ENCODE measurements at places on chromosomes 6 and 20.

DNA sequence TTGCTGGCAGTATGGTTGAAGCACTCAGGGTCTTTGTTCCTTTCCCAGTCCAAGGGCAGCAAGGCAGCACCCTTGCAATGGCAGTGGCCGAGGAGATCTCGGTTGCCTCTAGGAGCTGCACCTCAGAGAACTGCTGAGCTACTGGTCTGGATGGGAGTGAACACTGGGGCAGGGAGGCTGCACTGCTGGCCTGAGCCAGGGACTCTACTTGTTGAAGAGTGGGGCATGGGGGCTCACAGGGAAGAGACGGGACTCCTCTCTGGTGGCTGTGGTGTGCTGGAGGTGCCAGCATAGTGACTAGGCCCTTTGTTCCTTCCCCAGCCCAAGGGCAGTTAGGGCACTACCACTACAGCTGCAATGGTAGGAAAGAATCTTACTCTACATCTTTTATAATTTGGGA, 203.0 kb downstream of the ZDHHC14 start:
- no peak for DNase-seq

- DNase-seq, result no peak
Measured at GRCh38 chr20:38203337-38203980, 38.4 kb upstream of the TGM2 start.

- no peak for DNase-seq
Measured at GRCh38 chr20:34365765-34366213, 2.7 kb downstream of the ITCH start.

DNA sequence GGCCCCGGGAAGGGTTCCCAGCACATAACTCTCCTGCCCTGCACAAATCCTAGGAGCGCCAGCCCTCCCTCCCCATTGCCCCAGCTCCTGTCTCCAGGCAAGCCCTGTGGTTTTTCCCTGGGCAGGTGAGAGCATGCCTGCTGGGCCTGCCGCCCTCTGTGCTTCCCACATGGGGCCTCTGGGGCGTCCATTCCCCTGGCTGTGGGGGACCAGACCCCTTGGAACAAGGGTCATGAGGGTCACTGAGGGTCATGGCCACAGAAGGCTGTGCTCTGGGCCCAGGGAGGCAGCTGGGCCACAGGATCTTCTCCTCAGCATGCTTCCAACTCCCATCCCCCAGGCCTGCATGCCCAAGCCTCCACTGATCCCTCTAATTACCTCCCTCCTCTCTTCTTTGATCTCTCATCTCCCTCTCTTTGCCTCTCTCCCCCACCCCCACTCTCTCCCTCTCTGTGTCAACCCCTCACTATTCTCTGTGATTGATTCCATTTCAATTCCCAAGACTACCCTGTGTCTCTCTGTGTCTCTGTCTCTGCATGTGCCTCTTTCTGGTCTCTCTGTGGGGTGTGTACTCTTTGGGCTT, 6.1 kb downstream of the MDFI start:
- DNase-seq, result no peak

DNA sequence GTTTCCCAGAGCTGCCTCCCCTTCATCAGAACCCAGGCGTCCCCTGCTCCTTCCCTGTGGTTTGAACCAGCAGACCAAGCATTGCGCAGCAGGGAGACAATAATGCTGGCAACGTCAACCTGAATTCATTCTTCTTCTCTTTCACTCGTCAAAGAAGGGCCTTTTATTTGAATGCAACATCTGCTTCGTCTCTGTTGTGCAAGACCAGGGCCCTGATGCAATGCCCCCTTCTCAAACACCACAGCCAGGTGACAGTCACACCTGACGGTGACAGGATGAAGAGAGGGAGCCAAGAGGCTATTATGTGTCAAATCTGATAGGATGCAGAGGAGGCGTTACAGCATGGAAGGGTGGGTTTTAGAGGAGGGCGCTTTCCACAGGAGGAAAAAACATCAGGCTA, 8.0 kb downstream of the INSM1 start:
- DNase-seq, result no peak

DNA sequence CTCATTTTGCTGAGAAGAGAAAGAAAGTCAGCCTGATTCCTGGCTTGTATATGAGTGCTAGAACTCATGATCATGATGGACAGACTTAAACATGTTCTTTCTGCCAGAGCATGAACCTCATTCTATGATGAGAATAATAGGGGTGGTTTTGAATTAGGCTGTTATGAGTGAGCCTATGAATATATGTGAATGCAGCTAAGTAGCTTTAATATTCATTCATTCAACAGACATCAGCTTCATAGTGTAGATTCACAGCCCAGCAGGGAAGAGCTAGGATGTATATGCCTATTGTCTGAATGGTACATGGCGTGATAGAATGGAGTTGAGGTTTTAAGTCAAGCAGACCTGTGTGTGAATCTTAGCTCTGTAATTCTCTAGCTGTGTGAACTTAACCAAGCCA, 573.2 kb downstream of the DHX35 start:
- DNase-seq, result no peak

DNA sequence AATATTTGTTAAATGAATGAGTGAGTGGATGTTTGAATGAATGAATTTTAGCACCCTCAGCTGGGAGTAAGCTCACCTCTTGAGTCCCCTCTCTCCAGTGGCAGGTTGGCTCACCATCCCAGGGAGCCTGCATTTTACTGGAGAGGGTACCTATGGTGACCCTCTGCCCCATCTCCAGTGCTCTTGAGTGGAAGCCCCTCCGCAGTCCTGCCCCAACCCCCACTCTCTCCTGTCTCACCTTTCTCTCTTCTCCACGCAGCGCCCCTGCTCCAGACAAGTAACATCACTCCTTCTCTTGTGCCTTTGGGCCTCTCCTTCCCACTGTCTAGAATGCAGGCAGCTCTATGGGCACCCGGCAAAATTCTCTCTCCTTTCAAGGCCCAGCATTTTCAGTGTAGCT, 11.3 kb downstream of the TGM3 start:
- no peak for DNase-seq

DNA sequence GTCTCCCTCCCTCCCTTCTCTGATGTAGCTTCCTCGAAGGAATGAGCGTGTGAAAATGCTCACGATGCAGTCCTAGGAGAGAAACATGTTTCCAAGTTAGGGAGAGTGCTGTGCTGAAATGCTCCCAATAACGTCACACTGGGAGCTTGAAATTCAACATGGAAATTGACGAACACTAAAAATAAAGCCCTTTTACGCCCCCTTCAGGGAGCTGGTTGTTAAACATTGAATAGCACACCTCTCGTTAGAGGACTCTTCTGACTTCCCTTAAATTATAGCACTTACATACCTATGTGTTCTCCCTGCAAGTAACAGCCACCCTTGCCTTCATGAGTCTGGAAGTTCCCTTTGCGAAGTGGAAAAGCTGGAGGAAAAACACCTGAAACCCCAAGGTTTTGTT, 88.6 kb downstream of the BFSP1 start:
- DNase-seq, result no peak

Data from astrocyte of the spinal cord (primary cell).